GM03348 (cell line): ENCODE measurements at places on chromosomes 13 and 19.

DNA sequence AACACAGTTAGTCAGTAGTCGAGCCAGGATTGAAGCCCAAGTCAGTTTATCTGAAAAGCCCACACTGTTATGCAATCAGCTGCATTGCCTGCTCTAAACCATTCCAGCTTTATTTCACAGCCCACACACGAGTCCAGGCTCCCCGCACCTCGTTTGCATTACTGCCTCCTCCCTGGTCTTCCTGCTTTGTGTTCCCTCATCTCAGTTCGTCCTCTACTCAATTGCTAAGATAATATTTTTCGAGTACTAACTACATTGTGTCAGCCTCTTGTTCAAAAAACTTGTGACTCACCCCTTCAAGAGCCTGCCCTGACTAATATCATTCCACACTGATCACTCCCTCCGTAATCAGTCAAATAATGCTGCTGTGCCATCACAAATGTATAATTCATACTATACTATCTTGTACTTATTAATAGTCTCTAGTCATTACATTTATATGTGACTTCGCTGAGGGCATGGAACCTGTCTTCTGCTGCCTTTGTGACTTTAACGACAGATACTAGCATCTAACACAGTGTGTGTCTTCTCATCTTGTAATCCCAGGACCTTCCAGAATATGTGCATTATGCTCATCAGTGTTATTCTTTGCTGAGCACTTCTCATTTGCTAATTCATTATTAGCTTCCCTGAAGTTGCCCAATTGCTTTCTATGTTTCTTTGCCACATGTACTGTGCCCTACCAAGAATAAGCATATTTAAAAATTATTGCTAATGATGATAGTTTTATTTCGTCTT, 26.2 kb upstream of the WDFY2 start:
- DNase-seq: peak; percentile 73

DNA sequence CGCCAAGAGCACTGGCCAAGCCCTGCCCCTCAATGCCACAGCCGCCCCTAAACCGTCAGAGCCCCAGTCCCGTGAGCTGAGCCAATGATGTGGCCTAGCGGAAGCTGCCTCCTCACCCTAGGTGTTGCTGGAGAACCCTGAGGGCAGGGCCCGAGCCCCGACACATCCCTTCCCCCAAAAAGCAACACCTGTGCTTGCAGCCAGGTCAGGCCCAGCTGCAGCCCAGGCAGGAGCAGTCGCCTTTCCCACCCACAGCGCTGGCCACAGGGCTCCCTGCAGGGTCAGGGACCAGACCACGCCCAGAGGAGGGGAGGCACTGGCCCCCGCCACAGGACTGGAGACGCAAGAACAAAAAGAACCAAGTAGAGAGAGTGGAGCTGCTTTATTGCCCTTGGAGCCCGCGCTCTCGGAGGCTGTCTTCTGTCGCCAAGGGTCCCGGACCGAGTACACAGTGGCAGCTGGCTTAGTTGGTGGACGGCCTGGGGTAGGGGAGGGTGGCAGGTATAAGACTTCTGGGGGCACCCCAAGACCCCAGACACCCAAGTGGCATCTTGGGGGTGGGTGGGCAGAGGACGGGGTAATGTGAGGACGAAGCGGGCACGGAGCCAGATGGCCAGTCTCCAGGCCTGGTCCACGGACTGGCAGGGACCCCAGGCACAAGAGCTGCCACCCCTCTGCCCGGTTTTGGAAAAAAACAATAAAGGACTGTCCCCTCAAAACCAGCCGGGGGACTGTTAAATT, 3.3 kb downstream of the P2RY11 start:
- DNase-seq: no peak

GRCh38 chr19:6023936-6024335, 46.0 kb upstream of the RANBP3 start:
- no peak for DNase-seq

DNA sequence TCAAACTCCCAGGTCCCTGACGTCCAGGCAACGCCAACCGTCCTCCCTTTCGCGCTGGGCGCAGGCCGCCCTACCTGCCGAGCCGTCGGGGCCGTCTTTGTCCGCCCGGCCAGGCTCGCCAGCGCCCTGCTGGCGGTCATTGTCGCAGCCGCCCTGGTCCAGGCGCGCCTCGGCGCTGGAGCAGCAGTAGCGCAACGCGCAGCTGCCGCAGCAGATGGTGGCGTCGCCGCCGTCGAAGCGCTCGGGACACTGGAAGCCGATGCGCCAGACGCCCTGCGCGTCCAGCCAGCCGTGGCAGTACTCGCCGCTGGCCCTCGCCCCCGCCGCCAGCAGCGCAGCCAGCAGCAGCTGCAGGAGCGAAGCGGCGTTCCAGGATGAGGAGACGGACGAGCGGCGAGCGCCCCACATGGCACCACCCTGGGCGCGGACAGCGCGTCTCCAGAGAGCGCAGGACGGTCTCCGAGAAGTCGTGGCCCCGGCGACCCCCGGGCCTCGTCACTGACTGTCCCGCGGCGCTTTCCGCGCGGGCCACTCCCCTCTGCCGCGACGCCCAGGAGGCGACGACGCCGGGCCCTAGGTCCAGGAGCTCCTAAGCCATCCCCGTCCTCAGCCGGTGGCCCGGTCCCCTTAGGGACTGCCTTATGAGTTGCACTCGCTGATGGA, 1.1 kb downstream of the SHISA2 start:
- no peak for DNase-seq

- no peak for DNase-seq
These were observed 505 bp upstream of the SHKBP1 start for GRCh38 chr19:40576151-40576584.

- DNase-seq: no peak
These were observed 177.0 kb downstream of the DCLK1 start for GRCh38 chr13:35954207-35954560.

- DNase-seq: peak; percentile 70
These were observed 92.1 kb downstream of the USP12 start for GRCh38 chr13:27079421-27079958.

GRCh38 chr19:18333680-18334079, 6.7 kb upstream of the PGPEP1 start:
- no peak for DNase-seq

DNA sequence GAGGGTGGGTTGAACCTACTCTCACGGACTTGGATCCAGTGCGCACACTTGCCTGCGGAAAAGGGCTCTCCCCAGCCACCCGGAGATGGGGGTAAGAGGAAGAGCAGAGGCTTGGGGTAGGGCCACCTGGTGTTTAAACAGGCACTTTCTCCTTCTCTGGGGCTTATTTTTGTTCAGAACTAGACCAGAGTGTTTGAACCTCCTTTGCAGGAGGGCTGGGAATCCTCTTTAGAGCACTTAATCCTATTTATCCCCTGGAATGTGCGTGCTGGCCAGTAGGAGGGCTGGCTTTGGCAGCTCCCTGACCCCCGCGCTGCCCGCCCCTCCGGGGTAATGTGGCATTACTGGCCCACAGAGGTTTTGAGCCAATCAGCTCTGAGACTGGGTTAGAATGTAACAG, 2.0 kb downstream of the RGS9BP start:
- no peak for DNase-seq

DNA sequence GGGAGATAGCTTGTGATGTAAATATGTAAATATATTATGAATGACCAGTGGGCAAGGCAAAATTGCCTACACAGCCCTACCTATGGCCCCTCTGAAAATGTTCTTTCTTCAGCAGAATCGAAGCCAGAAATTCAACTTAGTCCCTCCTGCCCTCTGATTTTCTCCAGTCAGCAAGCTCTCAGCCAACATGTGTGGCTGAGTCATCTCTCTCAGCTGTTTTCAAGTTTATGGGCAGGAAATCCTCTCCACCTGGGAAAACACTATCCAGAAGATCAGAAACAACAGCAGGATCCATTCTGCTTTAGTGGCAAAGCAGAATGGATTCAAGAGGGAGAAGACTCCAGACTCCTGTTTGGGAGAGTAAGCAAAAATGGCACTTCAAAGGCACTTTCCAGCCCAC, 8.9 kb upstream of the ZNF527 start:
- peak; percentile 13 for DNase-seq

- no peak for DNase-seq
These were observed 133.4 kb downstream of the OXGR1 start for GRCh38 chr13:96860882-96861281.

DNA sequence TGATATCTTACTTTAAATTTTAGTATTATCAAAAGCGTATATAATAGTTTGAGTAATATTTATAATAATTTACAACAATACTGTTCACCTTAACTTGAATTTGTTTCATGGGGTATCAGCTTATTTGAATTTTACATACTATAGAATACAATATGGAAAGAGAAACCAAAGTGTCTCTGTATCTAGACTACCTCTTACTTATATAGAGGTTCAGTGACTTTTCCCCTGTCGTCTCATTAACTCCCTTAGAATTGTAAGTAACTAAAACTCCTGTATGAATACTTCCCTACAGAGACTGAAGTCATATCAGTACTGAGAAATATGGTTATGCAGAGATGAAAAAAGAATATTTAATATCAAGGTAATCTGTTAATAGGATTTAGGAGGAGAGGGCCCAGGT, 26.8 kb downstream of the COG6 start:
- DNase-seq: no peak

DNA sequence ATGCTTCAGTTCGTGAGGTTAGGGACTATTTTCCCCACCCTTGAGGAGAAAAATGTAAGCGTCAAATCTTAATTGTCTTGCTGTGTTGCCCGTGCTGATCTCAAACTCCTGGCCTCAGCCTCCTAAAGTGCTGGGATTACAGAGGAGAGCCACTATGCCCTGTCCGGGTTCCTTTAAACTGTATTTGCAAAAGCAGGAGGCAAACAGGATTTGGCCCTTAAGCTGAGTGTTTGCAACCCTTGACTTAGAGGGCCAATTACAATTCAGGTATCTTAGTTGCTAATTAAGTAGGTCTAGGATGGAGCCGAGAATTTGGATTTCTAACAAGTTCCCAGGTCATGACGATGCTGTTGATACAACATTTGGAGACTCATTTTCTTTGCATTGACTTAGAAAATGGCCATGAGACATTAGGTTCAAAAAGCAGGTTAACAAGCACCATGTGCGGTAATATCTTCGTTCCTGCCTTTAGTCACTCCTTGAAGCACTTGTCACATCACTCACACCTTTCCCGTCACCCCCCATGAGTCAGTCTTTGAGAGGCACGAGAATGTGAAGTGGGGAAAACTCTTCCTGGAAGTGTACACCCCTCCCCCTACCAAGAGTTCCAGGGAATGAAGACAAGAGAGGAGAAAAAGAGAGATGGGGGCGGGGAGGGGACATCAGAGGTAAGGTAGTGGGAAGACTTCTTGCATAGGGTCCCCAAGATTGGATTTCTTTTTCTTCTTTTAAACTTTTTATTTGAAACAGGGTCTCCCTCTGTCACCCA, 2.6 kb downstream of the NAPSA start:
- no peak for DNase-seq

DNA sequence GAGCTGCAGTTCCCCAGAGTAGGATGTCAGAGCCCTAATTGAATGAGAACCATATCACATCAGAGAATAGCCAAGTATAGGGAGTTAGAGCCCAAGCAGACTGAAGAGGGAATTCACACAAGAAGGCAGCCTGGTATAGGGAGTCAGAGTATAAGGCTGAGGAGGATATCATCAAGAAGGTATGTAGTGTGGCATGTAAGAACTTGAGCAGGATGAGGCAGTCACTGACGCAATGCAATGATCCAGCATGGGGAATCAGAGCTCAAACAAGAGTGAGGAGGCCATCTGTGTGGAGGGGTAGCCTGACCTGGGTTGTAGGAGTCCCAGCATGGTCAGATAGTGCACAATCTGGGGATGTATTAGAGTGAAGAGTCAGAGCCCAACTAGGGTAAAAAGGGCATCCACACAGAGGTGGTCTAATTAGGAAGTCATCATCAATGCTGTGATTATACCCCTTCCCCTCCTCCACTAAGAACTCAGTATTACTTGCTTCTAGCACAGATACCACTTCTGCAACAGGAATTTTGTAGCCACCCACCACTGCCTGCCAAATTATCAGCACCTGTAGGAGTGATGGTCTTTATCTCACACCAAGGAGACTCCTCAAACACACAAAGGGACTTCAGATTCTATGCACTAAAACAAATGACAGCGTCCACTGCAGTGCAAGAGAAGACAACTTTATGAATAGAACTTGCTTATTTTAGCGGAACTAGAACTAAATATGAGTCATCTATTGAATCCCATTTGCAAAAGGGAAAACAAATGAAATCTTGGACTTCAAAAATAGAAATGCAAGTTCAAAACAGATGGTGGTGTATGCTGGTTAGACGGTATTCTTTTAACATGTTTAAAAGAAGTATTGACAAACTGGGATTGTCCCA, 107.2 kb downstream of the FNDC3A start:
- peak; percentile 54 for DNase-seq

DNA sequence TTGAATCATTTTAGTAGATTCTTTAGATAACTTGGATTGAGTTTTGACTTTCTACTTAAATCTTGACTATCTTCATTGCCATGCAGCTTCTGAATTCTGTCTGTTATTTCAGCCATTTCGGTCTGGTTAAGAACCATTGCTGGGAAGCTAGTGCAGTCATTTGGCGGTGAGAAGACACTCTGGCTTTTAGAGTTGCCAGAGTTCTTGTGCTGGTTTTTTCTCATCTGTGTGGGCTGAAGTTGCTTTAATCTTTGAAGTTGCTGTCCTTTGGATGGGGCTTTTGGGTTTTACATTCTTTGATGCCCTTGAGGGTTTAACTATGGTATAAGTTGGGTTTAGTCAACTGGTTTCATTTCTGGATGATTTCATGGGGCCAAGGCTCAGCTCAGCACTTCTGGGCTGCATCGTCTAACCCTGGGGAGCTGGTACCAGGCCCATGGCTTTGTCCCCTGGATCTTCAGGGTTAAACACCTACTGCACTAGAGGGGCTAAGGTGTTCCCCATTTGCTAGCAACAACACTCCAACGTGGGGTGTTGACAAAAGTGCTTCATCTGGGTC, 10.0 kb upstream of the IGFL2 start:
- no peak for DNase-seq

DNA sequence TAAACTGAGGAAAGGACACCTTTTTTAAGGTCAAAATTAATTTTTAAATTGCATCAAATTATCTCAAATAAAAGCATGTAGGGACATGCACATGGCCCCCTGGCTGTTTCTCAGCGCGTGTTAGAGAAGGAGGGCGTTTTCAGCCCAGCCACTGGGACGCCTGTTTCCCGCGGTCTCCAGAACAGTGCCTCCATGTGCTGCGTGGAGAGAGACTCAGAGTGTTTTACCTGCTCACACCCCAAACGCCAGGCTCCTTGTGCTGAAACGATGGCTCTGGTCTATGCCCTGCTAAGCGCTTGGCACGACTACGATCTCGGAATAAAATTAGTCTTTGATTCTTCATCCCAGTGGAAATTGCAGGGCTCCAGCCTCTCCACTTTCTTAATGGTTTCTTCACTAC, 20.0 kb upstream of the SPACA7 start:
- DNase-seq: no peak

DNA sequence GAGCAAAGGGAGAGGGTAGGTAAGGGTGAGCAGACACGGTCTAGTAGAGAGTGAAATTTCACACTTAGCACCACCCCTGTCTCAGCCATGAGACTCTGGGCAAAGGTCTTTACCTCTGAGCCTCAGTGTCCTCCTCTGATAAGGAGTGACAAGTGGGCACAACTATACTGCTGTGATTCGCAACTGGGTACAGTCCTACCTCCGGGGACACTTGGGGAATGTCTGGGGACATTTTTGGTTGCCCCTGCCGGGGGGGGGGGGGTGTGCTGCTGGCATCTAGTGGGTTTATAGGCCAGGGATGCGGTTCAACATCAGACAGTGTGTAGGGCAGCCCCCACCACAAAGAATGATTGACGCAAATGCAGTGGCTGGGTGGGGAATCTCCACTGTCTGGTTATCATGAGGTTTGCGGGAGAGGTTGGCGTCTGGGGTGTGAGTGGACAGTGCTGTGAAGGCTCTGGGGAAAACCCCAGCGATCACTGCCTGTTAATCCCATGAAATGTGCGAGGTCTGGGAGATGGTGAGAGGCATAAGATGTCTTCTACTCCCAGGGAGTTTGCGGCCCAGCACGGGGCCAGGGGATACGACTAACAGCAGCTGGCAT, 4.3 kb downstream of the NACC1 start:
- no peak for DNase-seq
